Mesenteric fat pad (tissue), 1 donor: ENCODE measurements at places on chromosomes 1 and 21. TPM values are rescaled to one million over a fixed set of nuclear protein-coding genes. Genes with fewer than 3 reads are reported as not detected.

Gene FOXD2
- 0.13 TPM for total RNA-seq

Gene CCDC181
- 0.58 TPM for total RNA-seq

Gene GUCA2B
- total RNA-seq, result not detected

- DNase-seq, result no peak
Observed at GRCh38 chr1:116495535-116495934, 75.3 kb downstream of the CD58 start.

GRCh38 chr1:109547463-109548320 is 723 bp upstream of the GNAI3 start:
- no peak for DNase-seq

GRCh38 chr1:56191369-56191768 is 388.0 kb downstream of the PLPP3 start:
- no peak for DNase-seq

DNA sequence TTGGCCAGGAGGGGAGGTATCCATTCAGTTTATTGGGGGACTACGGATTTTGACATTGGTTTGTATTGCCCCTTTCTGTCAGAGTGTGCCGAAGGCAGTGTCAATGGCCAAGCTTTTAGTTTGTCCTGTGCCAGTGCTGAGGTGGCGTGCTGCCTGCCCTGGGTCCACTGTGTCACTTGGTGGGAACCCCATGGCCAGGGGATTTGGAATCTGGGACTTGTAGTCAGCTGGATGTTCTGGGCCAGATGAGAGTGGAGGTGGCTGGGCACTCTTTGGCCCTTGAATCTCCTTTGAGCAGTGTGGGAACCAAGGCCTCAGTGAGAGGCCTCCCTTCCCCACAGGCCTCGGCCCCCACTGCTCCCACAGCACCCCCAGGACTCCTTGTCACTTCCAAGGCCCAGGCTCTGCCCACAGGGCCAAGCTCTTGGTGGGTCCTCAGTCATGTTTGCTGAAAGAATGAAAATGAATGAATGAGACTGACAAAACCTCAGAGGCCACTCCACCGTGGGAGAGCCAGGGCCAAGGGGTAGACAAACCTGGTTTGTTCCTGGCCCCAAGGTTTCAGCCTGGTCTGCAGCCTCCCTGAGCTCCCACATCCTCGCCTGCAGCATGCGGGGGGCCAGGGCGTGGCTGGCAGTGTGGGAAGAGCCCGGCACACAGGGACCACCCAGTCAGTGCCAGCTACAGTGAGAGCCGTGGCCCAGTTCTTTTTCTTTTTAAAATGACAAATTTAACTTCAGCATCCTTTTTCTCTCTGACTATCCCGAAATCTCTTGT is 412.2 kb downstream of the MATN1 start:
- peak; percentile 59 for DNase-seq
